ENCODE measurements at places on chromosomes 1 and 21.

GRCh38 chr1:159188375-159188788 lies 16.3 kb upstream of the ACKR1 start:
- peak; percentile 48 for DNase-seq

DNA sequence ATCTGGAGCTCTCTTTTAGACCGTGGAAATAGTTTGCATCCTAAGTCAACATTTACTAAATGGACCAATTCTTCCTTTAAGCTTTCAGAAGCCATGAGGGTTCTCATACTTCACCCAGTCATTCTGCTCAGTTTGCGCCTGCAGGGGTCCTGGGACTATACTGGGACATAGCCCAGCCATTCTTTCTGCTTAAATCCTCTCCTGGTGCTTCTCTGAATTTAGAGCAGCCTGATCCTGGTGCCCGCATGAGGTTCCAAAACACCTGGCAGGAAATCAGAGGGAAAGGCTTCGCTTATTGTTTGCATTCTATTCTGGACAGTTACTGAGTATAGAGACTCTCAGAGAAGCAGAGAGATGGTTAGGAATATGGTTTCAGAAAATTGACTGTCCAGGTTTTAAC lies 27.0 kb downstream of the TNN start:
- no peak for DNase-seq

- no peak for DNase-seq
Observed at GRCh38 chr1:208885060-208885459, 640.9 kb upstream of the PLXNA2 start.

DNA sequence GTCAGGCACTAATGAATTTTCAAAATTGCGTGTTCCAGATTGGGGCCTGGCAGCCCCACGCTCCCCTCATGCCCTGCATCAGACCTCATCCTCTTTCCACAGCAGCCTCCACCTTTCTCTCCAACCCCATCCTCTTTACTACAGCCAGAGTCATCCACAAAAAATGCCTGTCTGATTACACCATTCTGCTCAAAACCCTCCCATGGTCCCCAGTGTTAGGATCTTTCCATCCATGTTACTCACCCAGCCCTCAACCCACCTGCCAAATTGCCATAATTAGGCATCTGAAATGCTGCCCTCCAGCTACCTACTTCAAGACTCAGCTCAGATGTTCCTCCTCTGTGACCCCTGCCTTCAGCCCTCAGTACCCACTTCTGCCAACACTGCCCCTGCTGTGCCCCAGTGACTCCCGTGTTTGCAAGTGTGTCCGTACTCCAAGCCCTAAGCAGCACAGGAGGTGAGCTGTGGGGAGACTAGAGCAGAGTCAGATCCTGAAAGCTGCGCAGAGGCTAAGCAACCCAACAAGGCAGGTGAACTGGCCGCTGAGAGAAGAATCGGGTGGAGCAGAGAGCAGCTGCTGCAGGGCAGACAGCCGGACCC lies 715 bp upstream of the ARTN start:
- DNase-seq, result peak; percentile 28

DNA sequence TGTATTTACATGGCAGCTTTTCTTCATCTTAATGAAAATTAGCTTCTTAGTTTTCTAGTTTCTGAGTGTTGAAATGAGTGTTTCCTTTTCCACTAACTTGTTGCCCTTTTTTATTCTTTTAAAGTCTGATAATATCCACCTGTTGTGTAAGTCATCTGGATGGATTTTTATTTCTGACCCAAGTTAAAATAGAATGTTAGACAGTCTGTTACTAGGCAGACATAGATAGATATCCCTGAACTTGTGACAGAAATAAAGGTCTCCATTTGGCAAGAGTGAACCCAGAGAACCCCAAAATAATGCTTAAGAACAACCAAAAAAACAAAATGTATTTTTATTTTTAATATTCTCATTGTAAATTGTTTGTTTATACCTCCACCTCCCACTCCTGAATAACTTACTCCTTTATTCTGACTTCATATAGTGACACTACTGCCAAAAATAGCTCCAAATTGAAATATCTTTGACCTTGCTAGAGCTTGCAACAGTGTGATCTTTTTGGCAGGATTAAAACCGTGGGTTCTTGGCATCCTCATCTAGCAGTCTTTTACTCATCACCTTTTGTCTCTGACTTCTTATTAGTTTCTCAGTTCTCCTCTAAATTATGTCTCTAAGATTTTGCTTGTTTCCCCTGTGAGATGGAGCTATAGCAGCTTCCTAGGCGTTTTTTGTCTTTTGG lies 26.9 kb upstream of the SH3D21 start:
- DNase-seq, result peak; percentile 59

- peak; percentile 93 for DNase-seq
Observed at GRCh38 chr1:35222322-35223083, 29.6 kb upstream of the SFPQ start.

Data from fibroblast of pulmonary artery (primary cell).